GM12865 (cell line): ENCODE measurements at places on chromosomes 5 and 9.

DNA sequence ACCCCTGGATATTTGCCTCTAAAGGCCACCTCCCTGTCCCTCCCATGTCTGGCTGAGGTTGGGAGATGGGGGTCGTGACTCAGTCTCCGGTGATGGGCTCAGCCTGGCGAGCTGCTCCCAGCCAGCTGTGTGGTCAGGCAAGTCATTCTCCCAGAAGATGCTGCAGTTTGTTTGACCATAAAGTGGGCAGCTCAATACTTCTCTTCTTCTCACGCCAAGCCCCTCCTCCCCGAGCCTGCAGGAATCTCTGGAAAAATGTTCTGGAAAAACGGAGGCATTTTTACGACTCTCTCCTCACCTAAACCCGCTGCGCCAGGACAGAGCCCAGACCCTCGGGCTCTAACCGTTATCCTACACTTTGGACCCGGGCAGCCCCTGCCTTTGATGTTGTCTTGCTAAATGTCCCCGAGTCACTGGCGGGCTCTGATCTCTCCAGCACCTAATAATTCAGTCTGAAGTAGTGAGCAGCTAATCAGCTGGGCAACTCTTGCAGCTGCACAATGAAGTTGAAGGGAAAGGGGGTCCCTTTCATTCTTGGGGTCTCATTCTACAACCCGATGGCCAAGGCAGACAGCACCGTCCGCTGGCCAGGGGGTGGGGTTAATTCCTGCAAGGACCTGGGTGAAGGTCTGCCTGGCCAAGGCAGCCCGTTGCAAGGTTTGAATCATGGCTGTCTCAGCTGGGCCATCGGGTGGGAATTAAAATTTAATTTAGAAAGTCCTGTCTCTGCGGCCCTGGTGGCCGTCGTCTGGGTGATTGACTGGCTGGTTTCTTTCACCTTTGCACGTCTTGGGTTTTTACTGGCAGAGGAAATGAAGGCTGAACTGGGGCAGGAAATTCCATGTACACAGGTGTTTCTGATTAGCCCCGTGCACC lies 12.3 kb downstream of the DCANP1 start:
- no peak for DNase-seq

DNA sequence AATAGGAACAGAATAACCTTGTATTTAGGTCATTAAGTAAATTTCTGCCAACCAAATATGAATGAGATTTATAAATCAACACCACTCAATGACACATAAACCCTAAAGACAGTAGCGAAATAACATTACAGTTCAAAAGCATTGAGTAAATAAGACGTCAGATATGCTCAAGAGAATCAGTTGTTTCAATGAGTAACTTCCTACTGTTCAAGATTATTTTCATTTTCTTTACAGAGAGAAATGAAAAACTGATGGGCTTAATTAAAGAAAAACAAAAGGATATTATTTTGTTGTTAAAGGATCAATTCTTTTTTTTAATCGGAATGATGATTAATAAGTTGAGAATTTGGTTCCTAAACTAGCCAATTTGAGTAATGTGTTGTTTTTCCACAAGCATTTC lies 150.1 kb downstream of the BNC2 start:
- DNase-seq = no peak

DNA sequence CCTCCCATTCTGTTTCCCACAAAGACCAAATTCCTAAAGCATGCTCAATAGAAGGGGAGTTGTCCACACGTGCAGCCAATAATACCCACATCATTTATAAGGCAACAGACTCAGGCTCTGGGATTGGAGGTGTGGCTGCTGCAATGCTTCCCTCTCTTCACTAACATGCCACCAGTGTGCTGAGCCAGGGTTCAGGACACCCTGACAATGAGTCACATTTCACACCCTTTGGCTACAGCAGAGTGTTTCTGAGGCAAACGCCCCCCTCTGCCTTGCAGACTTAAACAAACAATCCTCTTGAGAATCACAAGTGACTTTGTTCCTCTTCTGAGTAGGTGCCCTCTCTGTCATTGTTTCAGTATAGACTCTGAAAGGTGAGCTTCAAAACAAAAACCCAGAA lies 189.3 kb upstream of the TLE4 start:
- no peak for DNase-seq

DNA sequence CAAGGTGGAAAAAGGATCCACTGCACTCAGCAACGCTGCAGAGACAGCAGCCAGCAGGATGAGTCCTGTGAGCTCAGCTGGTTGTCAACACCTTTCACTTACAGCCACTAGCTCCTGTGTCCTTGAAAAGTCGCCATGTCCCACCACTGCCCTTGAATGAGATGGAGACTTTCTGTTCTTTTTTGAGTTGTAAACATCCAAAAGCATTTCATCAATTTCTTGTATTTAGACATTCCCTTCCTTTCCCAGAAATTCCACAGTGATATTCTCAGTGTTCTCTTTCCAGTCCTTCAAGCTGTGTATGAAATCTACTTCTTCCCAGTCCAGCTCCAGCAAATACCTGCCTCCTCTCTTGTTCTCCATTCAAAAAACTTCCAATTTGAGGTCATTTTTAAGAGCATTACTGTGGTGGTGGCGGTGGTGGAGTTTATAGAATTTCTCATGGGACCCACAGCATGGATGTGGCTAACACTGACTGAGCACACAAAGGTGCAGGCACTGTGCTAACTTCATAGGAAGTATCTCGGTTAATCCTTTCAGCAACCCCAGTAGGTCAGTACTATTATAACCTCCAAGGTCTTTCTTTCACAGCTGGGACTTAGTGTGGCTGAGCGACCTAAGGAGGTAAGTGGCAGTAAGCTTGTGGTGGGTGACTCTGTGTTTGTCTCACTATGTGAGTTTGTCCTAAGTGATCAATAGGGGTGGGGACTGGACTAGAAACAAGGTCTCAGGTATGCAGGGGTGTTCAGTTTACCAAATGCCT lies 15.0 kb upstream of the GPX3 start:
- no peak for DNase-seq

- no peak for DNase-seq
These were observed 180.4 kb downstream of the PRR16 start for GRCh38 chr5:120644516-120644915.

DNA sequence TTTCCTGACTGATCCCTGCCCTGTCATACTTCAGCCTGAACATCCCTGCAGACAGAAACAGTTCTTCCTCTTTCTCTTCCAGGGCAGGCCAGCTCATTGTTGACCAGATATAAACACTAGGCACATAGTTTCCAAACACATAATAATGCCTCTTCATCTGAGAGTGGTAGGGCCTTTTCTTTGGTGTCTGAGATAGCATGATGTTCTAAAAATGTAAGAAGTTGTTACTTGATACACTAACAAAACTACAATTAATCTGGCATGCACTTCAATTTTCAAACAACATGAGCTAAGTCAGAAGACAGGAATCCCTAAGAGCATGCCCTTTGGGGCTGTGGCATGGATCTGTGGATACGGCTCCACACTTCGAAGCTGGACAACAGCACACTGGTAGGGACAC lies 246.6 kb downstream of the SPOCK1 start:
- DNase-seq = no peak

- no peak for DNase-seq
These were observed 11.3 kb downstream of the MYOZ3 start for GRCh38 chr5:150672237-150672883.

DNA sequence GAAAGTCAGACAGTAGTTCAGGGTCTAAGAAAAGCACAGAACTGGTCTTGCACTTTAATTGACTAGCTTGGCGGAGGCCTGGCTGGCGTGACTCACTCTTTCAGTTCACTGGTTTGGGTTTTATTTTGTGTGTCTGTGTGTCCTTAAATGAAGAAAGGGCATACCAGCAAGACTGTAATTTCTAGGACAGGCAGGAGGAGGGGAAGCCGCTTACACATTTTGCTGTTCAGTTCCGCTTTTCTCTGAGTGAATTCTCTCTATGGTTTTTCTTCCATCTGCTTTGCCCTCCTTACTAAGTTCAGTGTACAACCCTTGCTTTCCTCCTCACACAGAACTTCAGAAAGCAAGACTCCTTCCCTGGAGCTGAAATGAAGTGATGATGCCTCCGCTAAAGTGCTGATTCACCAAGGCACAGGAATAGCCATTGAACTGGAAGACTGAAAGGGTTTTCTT lies 150.8 kb downstream of the MEF2C start:
- peak; percentile 93 for DNase-seq

DNA sequence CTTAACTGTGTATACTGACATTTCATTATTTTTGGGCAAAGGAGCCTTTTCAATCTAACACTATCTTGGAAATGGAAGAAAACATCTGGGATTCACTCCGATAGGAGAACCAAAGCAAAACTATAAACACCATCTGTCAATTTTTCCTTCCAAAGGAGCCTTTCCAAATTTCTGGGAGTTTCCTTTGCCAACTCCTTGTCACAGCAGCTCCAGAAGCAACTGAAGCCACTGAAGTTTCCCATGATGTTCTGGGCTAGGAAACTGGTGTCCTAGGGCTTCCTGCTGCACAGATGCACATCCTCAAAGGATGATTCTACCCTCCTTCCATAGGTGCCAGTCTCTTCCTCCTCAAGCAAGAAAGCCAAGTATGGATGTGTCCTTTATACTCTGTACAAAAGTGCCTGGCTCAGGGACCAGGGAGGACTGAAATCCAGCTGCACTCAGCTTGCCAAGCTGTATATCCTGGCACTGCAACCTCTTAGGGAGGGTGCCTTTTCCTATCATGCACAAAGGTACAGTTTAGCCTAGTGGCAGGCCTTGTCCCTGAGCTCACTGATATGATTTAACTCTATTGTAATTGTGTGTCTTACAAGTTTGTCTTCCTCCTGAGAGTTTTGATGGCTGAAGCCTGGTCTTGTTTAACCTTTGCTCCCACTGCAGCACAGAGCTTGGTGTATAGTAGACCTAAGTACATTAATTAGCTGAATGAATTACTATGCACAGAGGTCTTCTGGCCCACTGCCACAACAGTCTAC lies 8.4 kb upstream of the UBAP1 start:
- no peak for DNase-seq

GRCh38 chr5:101326766-101327165 lies 423.7 kb upstream of the ST8SIA4 start:
- DNase-seq = no peak

- no peak for DNase-seq
These were observed 898.5 kb upstream of the SEMA6A start for GRCh38 chr5:117473165-117473564.

DNA sequence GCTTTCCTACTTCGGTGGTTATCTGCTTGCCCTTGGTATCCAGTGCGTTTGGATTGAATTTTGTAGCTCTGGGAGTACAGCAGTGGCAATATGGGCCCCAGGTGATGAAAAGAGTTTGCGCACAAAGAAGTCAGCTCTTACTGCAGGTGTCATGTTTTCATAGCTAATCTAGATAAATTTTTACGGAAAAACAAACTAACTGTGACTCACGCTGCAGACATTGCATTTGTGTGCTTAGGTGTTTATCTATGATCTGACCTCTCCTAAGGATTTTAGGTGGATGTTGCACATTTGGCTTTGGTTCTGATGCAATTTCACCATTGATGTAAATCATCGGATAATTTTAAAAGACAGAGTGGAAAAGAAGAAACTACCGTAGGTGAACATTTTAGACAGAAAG lies 92.1 kb downstream of the VCAN start:
- DNase-seq = no peak

- DNase-seq = no peak
These were observed 125.6 kb upstream of the SLCO6A1 start for GRCh38 chr5:102624405-102624804.

GRCh38 chr5:94705427-94705826 lies 87.0 kb downstream of the SLF1 start:
- DNase-seq = no peak

DNA sequence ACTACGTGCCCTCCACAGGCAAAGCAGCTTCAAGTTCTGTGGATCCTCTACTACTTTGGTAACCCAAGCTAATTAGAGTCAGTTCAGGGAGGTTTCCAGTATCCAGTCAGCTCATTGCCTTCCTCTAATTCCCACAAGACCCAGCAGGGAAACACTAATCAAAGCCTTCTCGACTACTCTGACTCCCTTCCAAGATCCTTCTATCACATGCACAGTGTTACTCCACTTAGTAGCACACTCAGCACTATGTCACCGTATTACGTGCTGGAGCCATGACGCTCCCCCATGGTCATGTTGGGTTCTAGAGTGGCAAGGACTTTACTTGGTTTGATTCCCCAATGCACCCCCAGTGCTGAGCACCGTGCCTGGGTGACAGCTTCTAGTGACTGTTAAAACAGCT lies 53.0 kb downstream of the DCP2 start:
- DNase-seq = no peak

DNA sequence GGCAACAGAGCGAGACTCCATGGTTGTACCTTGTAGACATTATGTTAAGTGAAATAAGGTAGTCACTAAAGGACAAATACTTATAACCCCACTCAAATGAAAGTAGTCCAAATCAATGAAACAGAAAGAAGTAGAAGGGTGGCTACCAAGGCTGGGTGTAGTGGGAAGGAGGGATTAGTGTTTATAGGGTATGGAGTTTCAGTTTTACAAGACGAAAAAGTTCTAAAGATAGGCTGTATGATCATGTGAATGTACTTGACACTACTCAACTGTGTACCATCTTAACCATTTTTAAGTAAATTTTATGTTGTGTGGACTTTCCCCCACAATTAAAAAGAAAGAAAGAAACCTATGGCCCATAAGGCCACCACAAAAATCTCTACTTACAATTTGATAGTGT lies 32.2 kb downstream of the ALDH7A1 start:
- DNase-seq = peak; percentile 37

- no peak for DNase-seq
These were observed 86.6 kb upstream of the EQTN start for GRCh38 chr9:27383524-27383923.

DNA sequence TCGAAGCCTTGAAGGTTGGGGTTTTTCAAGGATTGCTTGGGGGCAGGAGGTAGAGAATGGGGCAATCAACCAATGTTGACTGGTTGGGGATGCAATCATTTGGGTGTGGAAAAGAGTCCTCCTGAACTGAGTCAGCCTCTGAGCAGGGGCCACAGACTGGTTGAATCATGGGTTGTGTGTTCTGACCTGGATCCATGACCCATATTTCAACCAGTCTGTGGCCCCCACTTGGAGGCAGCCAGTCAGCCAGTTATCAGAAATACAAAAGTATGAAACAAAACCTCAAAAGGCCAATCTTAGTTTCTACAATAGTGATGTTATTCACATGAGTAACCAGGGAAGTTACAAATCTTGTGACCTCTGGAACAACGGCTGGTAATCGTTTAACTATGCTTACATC lies 81.4 kb upstream of the RANBP6 start:
- peak; percentile 23 for DNase-seq

GRCh38 chr9:136014147-136014923 lies 53.2 kb upstream of the UBAC1 start:
- DNase-seq = no peak

GRCh38 chr5:133683646-133684596 lies 71.6 kb upstream of the FSTL4 start:
- DNase-seq = no peak

DNA sequence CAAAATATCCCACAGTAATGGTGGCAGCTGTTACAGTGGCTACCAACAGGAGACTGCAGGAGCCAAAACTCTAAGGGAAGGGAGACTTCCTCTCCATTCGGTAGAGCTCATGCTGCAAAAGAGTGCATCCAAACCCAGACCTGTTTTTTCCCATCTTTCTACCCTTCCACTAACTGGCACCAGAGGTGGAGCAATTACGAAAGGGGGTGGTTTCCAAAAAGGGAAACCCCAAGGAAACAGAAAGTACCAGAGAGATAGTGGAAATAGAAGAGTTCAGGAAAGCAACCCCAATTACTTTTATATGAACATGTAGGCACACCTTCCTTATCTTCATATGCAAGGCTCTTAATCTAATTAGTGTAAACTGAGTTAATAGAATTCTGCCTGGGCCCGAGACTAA lies 7.3 kb upstream of the WDR41 start:
- DNase-seq = no peak
